DND-41 (cell line): ENCODE measurements at places on chromosomes 6 and 20.

- DNase-seq, result no peak
These were observed 215.8 kb downstream of the EYA4 start for GRCh38 chr6:133456944-133457343.

GRCh38 chr20:37406010-37406998, 60.4 kb downstream of the SRC start:
- peak; percentile 69 for DNase-seq

DNA sequence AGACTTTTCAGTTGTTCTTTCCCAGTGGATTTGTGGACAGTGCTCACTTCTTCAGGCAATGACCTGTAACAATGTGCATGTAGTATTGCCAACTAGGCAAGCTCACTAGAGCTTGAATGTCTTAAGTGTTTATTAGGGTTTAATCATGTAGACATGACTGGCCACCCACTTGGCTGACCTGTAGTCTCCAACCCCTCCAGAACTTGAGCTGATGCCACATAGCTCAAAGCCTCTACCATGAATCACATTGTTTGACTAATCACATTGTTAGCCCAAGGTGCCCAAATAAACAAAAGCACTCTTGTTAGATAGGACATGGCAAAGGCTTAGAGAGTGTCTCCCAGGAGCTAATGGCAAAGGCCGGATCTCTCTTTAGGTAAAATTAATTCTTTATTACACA, 272.7 kb downstream of the GRIK2 start:
- DNase-seq, result no peak

DNA sequence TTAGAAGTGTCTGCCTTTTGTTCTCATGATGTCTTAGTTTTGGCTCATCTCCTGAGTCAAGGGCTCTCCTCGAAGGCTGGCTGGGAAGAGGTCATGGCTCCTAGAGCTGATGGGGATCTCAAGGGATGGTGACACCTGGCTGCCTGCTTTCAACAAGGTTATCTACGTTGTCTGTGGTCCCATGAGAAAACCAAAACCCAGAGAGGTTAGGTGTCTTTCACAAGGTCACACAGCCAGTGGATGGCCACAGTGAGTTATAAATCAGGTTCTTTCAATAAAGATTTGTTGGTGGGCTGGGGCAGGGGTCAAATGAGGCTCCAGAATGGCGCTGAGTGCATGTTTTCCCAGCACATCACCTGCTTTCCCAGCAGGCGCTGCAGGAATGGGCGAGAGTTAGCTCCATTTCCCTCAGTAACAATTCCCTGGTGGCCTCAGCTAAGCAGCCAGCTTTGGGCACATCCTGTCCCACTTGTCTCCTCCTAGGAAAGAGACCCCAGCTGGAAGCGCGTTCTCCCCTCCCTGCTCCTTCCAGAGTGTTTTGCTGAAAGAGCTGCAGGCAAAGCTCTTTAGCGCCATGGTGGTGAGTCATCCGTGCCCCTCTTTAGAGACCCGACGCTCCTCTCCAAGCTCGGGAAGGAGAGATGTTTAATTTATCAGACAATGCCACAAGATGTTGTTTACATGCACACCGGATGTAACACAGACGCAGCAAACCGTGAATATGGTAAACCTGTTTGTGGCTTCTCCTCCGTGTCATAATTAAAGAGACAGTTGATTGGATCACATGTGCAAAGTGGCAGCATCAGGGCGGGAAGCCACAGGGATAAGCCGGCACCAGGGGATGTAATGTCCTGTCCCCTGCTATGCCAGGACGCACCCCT, 109.7 kb downstream of the LRFN2 start:
- DNase-seq, result peak; percentile 62

GRCh38 chr6:45704056-45704800, 311.4 kb downstream of the CLIC5 start:
- no peak for DNase-seq

GRCh38 chr6:163627274-163628062, 212.9 kb downstream of the QKI start:
- DNase-seq, result no peak
